ENCODE measurements at places on chromosomes 3 and 15.
A peak's percentile ranks its signal among the peaks of the same experiment; 100 is the strongest.

GRCh38 chr3:25424614-25425013 lies 3.4 kb upstream of the RARB start:
- DNase-seq, result no peak

DNA sequence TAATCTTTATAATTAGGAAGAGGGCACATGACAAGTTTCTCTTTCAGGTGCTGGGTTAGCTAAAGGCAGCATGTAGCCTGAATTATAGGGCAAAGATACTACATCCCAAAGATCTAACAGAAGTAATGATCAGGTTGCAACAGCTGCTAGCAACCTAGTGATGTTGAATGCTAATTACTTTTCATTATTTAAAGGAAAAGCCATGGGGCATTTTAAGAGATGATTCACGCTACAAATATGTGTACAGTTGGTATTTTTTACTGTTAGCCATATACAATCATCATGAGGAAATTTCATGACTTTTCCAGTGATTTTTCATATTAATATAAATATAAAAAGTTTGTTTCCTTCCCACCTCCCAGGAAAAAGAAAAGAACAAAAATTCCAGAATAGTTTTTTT lies 43.0 kb downstream of the NEK10 start:
- no peak for DNase-seq

DNA sequence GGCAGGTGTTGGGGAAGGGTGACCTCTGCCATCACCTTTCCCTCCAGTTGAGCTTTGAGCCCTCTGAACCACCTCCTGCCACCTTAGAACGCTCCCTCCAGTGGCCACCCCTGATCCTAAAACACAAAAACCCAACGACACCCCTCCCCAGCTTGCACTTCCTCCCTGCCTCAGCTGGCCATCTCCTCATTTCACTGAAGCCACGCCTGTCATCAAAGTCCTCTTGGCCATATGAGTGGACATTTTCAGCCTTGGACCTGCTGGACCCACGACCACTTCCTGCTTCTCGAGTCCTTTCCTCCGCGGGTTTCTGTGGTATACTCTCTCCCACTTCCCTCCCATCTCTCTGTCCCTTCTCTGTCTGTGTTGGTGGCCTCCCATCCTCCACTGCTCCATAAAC lies 48.5 kb upstream of the NR2C2 start:
- no peak for DNase-seq

DNA sequence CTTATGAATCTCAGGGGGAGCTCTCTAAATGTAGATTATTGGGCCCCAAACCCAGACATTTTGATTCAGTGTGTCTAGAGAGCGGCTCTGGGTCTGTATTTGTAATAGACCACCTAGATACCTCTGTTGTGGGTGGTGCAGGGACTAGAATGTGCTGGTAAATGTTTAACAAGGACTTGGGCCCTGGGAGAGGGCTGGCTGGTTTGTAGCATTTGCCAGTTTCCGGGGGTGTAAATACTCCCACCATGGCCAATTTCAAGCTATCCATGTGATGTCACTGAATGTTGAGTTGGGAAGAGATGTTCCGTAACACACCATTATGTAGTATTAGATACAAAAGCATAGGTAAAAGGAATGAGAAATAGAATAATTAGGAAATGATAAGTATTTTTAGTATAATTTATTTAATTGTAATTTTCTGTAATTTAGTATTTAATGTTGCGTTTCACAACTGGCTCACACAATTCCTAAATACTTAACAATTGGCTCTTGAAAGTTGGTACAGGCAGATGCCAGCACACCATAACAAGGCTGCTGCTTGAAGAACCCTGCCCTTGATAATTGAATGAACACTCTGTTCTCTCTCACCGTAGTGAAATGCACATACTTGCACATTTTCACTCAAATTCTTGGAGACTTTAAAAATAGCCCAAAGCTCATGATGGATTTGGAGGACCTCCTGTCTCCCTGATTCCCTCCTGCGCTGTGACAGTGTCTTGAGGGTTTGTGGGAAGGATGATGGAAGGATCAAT lies 359.2 kb upstream of the PROK2 start:
- DNase-seq, result no peak

GRCh38 chr3:138935863-138936740 lies 10.8 kb downstream of the FOXL2 start:
- peak; percentile 48 for DNase-seq

- no peak for DNase-seq
Observed at GRCh38 chr3:48929358-48930035, 10.9 kb downstream of the ARIH2 start.

- DNase-seq, result no peak
Observed at GRCh38 chr3:71537211-71537611, 46.3 kb downstream of the FOXP1 start.

GRCh38 chr15:62777671-62778070 lies 264.9 kb upstream of the TPM1 start:
- no peak for DNase-seq

- no peak for DNase-seq
Observed at GRCh38 chr3:132268956-132269355, 48.3 kb upstream of the ACP3 start.

DNA sequence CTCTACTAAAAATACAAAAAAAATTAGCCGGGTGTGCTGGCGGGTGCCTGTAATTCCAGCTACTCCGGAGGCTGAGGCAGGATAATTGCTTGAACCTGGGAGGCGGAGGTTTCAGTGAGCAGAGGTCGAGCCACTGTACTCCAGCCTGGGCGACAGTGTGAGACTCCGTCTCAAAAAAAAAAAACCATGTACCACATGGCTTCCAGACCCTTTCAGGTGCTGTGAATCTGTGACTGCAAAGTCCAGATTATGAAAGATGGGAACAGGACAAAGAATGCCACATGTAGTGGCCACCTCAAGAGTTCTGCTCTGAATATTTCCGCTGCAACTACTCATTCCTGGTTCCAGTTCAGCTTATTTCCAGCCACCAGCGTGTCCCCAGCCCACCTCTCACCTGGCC lies 8.4 kb upstream of the DCAF1 start:
- DNase-seq, result no peak

GRCh38 chr3:124059580-124059979 lies 67.7 kb upstream of the ROPN1 start:
- no peak for DNase-seq

DNA sequence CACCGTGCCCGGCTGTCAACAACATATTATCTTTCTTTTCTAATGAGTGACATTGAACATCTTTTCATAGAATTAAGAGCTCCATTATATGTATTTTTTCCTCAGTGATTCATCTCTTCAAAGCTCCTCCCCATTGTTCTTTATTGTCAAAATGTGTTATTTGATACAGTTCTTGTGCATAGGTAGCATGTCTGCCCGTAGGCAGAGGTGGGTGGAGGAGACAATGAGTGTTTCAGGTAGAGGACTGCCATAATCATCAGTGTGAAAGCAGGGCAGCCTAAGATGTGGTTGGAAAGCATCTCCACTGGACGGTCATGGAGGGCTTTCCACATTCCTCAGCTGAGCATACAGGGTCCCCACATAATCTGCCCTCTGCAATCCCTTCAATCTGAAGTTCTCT lies 452.0 kb upstream of the MCTP2 start:
- DNase-seq, result no peak

- DNase-seq, result no peak
Observed at GRCh38 chr3:158763421-158763820, 31.2 kb upstream of the RARRES1 start.

DNA sequence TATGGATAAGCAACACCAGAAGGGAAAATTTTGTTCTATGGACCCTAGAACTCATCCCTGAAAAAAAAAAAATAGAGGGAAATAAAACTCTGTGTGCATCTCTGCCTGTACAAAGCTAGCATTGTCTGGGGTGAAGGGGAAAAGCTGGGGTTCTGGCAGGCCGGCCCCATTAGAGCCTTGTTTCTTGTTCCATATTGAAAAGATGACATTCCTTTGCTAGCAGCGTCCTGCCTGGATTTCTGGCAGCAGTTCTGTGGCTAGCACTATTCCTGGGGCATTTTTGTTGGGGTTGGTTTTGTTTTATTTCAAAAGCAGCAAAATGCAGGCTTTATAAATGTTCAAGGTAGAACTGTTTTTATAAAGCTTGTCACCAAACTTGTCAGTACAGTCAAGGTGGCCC lies 45.2 kb downstream of the RARB start:
- DNase-seq, result no peak

GRCh38 chr3:57077630-57078343 lies 17.3 kb downstream of the SPATA12 start:
- no peak for DNase-seq

DNA sequence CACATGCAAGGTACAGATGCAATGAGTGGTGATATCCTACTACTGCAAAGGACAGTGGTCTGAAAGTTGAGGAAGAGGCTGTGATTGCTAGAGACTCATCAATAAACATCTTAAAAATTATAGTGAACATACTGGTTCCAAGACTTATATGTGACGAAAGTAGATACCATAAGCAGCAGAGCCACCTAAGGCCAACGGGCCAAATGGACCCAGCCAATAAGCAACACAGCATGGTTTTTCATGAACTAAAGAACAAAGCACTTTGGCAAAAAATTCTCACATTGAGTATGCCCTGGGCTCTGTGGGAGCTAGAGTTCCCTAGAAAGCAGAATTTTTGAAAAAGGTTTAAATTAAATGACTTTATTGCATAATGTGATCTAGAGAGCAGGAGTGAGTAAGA lies 272.1 kb downstream of the SI start:
- DNase-seq, result no peak

- DNase-seq, result no peak
Observed at GRCh38 chr3:56985460-56985859, 75.0 kb upstream of the SPATA12 start.

DNA sequence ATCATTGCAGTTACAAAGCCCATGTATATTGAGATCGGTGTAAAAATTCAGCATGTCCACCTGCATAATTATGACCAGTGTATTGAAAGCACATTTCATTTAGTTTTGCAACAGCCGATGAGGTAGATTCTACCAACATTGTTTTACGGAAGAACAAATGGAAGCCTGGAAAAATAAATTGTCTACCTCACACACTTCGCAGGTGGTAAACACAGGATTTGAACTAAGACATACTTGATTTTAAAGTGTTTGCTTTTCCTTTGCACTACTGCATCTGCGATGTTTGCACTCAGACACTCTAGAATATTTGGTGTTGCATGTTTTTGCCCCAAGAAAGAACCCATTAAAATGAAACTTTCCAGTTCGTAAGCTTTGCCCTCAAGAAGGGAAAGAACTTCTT lies 148.4 kb downstream of the PGPEP1L start:
- DNase-seq, result no peak

DNA sequence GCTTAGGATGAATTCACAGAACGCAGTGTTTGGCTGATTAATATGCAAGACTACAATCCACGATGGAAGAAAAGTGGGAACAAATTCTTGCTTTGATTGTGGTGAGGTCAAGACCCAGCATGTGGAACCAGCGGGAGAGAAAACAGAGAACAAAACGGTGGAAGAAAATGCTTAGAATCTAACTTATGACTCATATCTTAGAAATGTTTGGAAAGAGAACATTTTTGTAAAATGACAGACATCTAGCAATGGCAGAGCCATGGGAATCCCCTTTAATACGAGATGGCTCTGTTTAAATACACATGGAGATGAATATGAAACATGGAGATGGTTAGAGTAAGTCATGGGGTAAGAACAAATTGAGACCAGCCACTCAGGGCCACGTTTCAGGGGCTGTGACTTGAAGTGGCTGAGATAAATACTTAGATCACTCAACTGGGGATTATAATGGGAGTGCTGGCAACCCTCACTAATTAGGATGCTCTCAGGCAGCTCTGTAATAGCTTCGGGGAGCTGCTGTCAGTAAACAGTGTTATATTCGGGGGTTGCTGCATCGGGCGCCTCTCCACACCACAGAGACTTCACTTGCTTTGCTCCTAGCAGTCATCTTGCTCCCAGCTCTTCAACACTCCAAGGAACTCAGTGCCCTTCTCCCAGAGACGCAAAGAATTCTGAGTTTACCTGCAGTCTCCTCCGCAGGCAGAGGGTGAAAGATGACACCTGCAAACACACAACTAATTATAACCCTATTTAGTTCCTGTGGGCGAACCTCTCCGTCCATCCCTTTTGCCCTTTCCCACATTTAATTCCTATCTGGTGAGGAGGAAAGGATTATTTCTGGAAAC lies 68.0 kb upstream of the ONECUT1 start:
- no peak for DNase-seq

DNA sequence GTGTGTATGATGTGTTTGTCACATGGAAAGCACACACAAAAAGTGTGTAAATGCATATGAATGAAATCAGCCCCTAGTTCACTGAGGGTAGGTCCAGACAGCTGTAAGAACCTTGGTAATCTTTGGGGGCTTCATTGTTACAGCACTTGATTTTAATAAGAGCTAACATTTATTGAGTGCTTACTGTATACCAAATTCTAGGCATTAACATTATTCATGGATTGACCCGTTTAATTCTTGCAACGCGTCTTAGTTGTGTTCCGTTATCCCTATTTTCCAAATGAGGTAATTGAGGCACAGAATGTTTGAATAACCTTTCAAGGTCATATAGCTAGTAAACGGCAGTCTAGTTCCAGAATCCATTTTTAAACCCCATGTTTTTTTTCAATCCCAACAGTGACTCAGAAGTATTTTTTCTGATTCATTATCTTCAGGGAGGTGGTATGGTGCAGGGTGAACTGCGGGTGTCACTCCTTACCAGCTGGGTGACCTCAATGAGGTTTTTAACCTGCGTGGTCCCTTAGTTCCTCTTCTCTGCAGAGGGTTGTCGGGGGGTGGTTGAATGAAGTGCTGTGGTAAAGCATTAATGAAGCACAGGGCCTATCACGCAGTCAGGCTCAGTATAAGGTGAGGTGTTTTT lies 14.2 kb downstream of the RAB8B start:
- DNase-seq, result peak; percentile 38

DNA sequence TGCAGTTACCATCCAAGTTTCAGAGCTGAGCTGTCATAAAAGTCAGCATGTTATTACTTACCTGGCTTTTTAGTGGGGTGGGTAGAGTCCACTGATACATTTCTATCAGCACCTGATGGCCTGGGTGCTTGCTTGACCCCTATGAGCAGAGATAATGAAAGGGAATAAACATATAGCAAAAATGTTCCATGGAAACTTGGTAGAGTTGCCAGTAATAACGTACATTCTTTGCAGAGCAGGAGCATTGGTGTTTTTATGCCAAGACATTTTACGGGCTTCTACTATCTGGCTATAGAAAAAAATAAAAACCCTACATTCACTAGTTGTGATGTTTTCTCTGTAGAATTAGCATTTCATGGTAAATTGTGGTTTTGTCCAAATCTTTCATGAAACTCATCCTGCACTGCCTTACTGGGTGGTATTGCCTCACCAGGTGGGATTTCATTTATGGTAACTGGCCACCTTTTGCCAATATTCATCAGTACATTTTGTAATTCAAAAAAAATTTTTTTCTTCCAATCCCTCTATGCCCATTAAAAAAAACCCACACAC lies 70.9 kb downstream of the TFG start:
- DNase-seq, result no peak

DNA sequence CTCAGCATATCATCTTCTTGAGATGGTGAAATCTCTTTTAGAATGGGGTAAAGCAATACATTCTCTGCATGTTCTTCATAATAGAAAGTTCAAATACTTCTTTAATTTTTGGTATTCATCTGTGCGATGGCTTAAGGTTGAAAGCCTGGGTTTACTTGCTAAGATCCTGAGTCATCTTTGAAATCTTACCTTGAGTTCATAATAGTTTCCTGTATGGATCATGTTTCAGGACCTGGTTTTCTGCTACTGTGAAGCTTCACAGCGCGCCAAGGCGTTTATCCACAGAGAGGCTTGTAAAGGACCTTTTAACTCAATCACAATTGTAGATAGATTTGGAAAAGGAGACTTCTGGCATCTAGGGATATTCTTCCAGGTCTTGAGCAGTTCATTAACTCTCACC lies 39.0 kb downstream of the MED12L start:
- no peak for DNase-seq

Data from CD4-positive, alpha-beta T cell treated with Interleukin-6 at 100 ng/mL for 8 hours (primary cell).